Smooth muscle cell of the coronary artery (primary cell): ENCODE measurements at places on chromosomes 11 and 22. TPM values are rescaled to one million over a fixed set of nuclear protein-coding genes. Genes with fewer than 3 reads are reported as not detected.

The YAP1 gene
- 85.3 and 168 TPM in 2 replicates for total RNA-seq

The CFAP300 gene
- 1.4 and 5.5 TPM in 2 replicates for total RNA-seq

The P4HA3 gene
- 6.1 and 19.2 TPM in 2 replicates for total RNA-seq

The ABCG4 gene
- total RNA-seq = under 0.01 and 0.15 TPM in 2 replicates

The FGF19 gene
- not detected in 2 replicates for total RNA-seq

The SLC1A2 gene
- total RNA-seq = 0.15 and 71.1 TPM in 2 replicates

The ZNF408 gene
- 5.7 and 6.2 TPM in 2 replicates for total RNA-seq

The HOATZ gene
- total RNA-seq = not detected in 2 replicates

The GAS2 gene
- 0.59 and 0.68 TPM in 2 replicates for total RNA-seq

The MICAL2 gene
- total RNA-seq = 74.5 and 898 TPM in 2 replicates

The OR5D18 gene
- total RNA-seq = not detected in 2 replicates

The HTR3B gene
- not detected in 2 replicates for total RNA-seq

The SLC29A2 gene
- total RNA-seq = 0.08 TPM in 1 of 2 replicates, not detected in the other

The SULT4A1 gene
- total RNA-seq = 0.15 and 0.35 TPM in 2 replicates

The OR8G5 gene
- total RNA-seq = not detected in 2 replicates

The CABP2 gene
- total RNA-seq = not detected in 2 replicates

The JRKL gene
- total RNA-seq = 7.5 and 10.2 TPM in 2 replicates

The CLCF1 gene
- 1.8 and 3.9 TPM in 2 replicates for total RNA-seq

The CRYBA4 gene
- not detected in 2 replicates for total RNA-seq

The PRG2 gene
- 0.08 and 0.23 TPM in 2 replicates for total RNA-seq

The GDPD4 gene
- not detected in 2 replicates for total RNA-seq

The ARHGAP32 gene
- 12.2 and 15.6 TPM in 2 replicates for total RNA-seq

The TP53I11 gene
- 0.98 and 17.3 TPM in 2 replicates for total RNA-seq

The SAA1 gene
- total RNA-seq = 0.45 TPM in 1 of 2 replicates, not detected in the other

The EMID1 gene
- total RNA-seq = 0.08 and 0.23 TPM in 2 replicates

The RASL10A gene
- total RNA-seq = under 0.01 TPM in 1 of 2 replicates, not detected in the other

The GAL gene
- total RNA-seq = 0.23 TPM in 1 of 2 replicates, not detected in the other
